ENCODE measurements at places on chromosomes 5 and 9. TPM values are rescaled to one million over a fixed set of nuclear protein-coding genes. Genes with fewer than 3 reads are reported as not detected.

The GBGT1 gene
- total RNA-seq = 26.2 TPM

The AK8 gene
- 0.79 TPM for total RNA-seq

GRCh38 chr5:10090074-10090473 lies 159.6 kb downstream of the ATPSCKMT start:
- no peak overlapping the region for H3K27ac ChIP-seq
- peaks cover 14% of the 10 kb centered on the region for H3K4me1 ChIP-seq
- H3K4me3 ChIP-seq = no peak overlapping the region
- DNase-seq = no peak
- H3K36me3 ChIP-seq = no peaks in the 10 kb centered on the region

DNA sequence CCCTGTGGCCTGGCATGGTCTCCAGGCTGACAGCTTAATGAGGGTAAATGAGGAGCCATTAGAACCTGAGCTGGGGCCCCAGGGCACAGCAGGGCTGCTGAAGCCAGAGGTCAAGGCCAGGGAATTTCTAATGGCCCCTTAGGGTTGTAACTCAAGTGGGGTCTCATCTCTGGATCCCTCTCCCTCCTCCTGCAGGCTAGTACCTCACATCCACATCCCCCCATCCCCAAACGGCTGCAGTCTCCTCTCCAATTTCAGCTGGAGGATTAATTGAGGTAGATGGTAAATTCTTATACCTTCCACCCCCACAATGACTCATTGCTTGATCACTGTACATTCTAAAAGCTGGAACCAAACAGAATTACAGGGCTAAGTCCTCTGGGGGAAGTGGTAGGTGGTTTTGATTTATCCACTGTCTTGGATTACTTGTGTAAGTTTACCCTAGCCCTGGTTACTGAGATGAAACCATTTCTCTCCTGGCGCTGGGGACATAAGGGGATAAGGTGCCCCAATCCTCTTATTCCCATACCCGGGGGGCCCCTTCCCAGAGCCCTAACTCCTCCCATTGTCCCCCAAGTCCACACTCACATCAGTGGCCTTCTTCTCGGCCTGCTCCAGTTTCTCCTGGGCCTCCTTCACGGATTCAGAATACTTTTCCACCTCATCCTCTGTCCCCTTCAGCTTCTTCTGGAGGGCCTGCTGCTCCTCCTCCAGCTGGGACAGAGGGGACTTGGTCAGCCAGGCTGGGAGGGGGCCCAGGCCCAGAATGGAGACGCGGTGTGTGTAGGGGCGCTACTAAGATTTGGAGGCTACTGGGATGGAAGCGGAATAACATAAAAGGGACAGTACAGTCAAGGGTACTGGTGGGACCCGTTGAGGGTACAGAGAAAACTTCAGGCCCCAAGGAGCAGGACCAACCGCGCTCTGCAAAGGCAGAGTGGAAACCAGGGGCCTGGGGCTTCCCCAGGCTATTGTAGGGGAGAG lies 875 bp downstream of the TPM2 start:
- no peaks in the 10 kb centered on the region for H3K27me3 ChIP-seq
- no peaks in the 10 kb centered on the region for H3K36me3 ChIP-seq
- peaks cover 24% of the 10 kb centered on the region for H3K4me1 ChIP-seq
- H3K4me3 ChIP-seq = peak overlapping the region; percentile 55

- no peak overlapping the region for H3K27ac ChIP-seq
- H3K27me3 ChIP-seq = no peaks in the 10 kb centered on the region
- DNase-seq = no peak
Measured at GRCh38 chr5:102600964-102601363, 102.2 kb upstream of the SLCO6A1 start.
